ENCODE measurements at places on chromosomes 16 and 17.

GRCh38 chr16:3092501-3092941, 6.6 kb downstream of the ZSCAN10 start:
- no peak for DNase-seq

GRCh38 chr17:57379237-57379894, 123.0 kb downstream of the MSI2 start:
- no peak for DNase-seq

DNA sequence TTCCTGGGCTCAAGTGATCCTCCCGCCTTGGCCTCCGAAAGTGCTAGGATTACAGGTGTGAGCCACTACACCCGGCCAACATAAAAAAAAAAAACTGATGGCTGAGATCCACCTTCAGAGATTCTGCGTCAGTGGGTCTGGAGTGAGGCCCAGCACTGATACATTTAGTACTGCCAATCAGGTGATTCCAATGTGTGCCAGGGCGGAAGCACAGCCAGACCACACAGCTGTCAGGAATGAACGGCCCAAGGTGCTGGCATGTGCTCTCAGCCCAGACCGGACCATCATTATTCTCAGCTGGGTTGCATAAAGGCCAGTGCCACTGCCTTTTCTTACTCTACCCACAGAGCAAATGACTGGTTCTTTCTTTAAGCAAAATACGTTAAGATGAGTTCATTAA, 1.2 kb upstream of the BCO1 start:
- DNase-seq = peak; percentile 5

DNA sequence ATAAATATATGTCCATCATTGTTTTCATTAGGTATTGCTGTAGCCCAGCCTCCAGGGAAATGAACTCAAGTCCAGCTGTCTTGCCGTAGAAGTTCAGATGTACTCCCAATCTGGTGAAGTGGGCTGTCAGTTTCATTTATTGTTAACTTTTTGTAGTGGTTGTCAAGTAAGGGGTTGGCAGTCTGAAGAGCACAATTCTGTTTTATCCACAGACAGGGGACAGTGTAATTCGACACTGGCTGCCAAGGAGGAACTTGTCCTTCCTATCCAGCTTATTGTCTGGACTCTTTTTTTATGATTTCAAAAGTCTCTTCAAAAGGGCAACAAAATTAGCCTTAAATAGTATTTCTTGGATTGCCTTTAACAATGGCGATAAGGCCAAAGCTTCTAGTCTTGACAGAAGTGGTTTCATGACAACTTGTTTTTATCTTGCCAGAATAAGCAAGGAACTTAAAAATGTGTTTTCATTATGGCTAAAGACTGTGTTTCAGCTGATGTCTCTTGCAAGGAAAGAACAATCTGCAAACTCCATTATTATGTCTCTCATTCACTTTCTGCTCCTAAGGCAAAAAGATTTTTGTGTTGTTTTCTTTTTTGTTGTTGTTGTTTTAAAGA, 73.9 kb upstream of the TANC2 start:
- DNase-seq = no peak

- peak; percentile 37 for DNase-seq
Measured at GRCh38 chr16:86671486-86672178, 93.3 kb downstream of the FOXL1 start.

GRCh38 chr17:37301288-37301687, 74.5 kb upstream of the C17orf78 start:
- peak; percentile 36 for DNase-seq

DNA sequence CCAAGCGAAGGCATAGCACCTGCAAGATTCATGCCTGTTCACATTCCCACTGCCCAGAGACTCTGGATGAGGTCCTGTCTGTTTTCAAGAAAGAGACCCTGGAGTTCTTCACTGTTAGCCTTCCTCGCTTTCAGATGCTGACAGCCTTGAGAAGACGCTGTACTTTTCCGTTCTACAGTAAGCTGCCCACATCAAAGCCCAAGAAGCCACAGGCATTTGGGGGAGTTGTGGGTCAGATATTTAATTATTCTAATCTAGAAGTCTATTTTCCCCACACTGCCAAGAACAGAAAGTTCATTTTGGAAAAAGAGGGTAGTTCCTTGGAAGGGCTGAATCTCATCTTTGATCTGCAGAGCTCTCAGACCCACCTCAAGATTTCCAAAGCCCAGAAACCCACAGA, 127.9 kb downstream of the AXIN2 start:
- no peak for DNase-seq

All from AG10803 (cell line).